ENCODE measurements at places on chromosomes 5 and 9. TPM values are rescaled to one million over a fixed set of nuclear protein-coding genes. Genes with fewer than 3 reads are reported as not detected.
A peak's percentile ranks its signal among the peaks of the same experiment; 100 is the strongest.

Gene SLC46A2
- 0.23 TPM for total RNA-seq

Gene CDC25C
- not detected for total RNA-seq

Gene DENND4C
- 82.6 TPM for total RNA-seq

Gene PRR7
- 23.3 TPM for total RNA-seq

Gene PKD2L2
- not detected for total RNA-seq

Gene TMEM252
- not detected for total RNA-seq

Gene GFI1B
- total RNA-seq, result 0.41 TPM

Gene GMCL2
- not detected for total RNA-seq

Gene LCN12
- 11.3 TPM for total RNA-seq

Gene GPR150
- 0.89 TPM for total RNA-seq

Gene IFNB1
- not detected for total RNA-seq

DNA sequence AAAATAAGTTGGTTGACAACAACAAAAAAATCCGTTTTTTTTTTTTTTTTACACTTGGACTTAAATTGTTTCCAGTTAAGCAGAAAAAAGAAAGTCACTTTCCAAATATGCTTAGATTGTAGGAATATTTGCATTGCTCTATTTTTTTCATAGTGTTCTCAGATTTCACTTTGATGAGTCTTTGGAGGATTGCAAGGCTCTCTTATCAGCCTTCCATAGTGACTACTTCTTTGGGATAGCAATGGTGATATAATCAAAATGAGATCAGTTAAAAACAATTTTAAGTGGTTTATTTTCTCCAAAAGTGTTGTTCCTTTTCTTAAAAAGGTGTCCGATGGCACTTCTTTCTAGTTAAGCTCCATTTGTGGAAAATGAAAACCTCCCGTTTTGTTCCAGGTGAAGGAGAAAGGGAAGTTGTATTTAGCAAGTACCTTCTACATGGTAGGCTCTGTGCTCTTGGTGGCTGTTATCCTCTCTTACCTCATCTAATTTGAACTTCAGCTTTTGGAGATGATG, 3.9 kb downstream of the RASGRF2 start:
- peaks cover 14% of the 10 kb centered on the region for H3K4me1 ChIP-seq
- H3K4me3 ChIP-seq, result no peak overlapping the region
- no peaks in the 10 kb centered on the region for H3K36me3 ChIP-seq
- DNase-seq, result no peak

- DNase-seq, result no peak
- H3K4me3 ChIP-seq, result no peak overlapping the region
- H3K27ac ChIP-seq, result no peak overlapping the region
- H3K36me3 ChIP-seq, result no peaks in the 10 kb centered on the region
Observed at GRCh38 chr5:160555971-160556631, 134.4 kb downstream of the PTTG1 start.

- H3K36me3 ChIP-seq, result no peaks in the 10 kb centered on the region
- no peaks in the 10 kb centered on the region for H3K27me3 ChIP-seq
- H3K27ac ChIP-seq, result no peak overlapping the region
Observed at GRCh38 chr9:126932871-126933321, 18.3 kb downstream of the RALGPS1 start.

DNA sequence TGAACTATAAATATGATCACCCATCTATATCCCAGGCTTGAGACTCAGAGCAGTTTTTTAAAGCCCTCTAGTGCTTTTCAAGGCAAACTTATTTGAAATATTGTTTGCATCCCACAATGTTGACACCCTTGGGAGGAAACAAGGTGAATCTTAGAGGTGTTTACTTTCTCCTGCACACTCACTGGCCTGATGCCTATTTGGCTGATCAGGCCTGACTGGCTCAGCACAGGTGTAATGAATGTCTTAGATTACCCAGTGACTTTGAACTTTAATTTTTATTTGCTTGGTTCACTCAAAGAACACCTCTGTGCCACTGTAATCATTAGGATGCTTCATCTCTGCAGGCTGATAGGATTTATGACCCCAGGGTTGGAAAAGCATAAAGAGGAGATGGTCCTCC, 158.3 kb downstream of the KCTD16 start:
- DNase-seq, result no peak
- H3K27me3 ChIP-seq, result no peaks in the 10 kb centered on the region
- H3K27ac ChIP-seq, result no peak overlapping the region
- H3K4me1 ChIP-seq, result no peaks in the 10 kb centered on the region

DNA sequence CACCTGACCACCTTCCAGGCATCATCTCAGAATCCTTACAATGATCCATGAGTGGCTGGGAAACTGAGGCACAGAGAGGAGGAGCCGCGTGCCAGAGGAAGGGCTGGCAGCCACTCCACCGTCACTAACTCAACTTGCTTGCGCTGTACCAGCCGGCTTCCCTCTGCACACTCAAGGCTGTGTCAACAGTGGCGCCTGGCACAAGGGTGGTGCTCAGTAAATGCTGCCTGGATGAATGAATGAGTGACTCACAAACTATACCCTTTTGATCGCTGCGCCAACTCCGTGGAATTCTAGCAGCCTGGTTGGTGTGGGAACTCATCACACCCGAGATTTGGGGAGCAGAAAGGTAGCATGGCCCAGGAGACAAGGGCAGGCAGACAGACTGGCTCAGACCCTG, 21.9 kb downstream of the PRRX2 start:
- no peak overlapping the region for H3K27ac ChIP-seq
- no peaks in the 10 kb centered on the region for H3K36me3 ChIP-seq
- no peaks in the 10 kb centered on the region for H3K27me3 ChIP-seq
- no peak overlapping the region for H3K4me3 ChIP-seq
- no peaks in the 10 kb centered on the region for H3K4me1 ChIP-seq

GRCh38 chr9:34630402-34631154, 1.7 kb upstream of the ARID3C start:
- H3K27ac ChIP-seq, result no peak overlapping the region
- peaks cover 33% of the 10 kb centered on the region for H3K27me3 ChIP-seq
- no peak for DNase-seq
- H3K4me3 ChIP-seq, result no peak overlapping the region

DNA sequence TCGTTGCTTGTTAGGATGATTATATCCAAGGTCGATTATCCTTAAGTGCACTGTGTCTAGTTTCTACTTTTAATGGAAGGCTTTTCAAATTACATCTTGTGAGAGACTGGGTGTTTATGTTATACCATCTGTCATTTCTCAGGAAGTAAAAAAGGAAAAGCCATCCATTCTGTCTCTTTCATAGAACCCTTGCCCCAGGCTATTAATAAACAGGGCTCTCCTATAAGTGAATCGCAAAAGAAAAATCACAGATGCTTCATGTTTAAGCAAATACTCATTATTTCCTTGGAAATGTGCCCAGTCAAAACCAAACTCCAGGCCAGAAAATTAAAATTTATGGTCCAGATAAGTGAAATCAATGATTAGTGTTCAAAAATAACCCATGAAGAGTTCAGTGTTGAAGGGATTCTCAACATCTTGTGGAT, 58.1 kb downstream of the STARD4 start:
- H3K4me3 ChIP-seq, result no peak overlapping the region
- no peaks in the 10 kb centered on the region for H3K36me3 ChIP-seq
- no peaks in the 10 kb centered on the region for H3K4me1 ChIP-seq
- DNase-seq, result no peak

- H3K4me1 ChIP-seq, result peaks cover 42% of the 10 kb centered on the region
- H3K27me3 ChIP-seq, result peaks cover 53% of the 10 kb centered on the region
- no peak overlapping the region for H3K27ac ChIP-seq
- H3K36me3 ChIP-seq, result no peaks in the 10 kb centered on the region
- DNase-seq, result no peak
Observed at GRCh38 chr9:93958819-93959682, 3.9 kb upstream of the BARX1 start.

GRCh38 chr5:129652349-129653056, 95.4 kb upstream of the MINAR2 start:
- no peak for DNase-seq
- no peaks in the 10 kb centered on the region for H3K4me1 ChIP-seq
- H3K36me3 ChIP-seq, result no peaks in the 10 kb centered on the region
- no peaks in the 10 kb centered on the region for H3K27me3 ChIP-seq

- H3K27me3 ChIP-seq, result no peaks in the 10 kb centered on the region
- H3K4me1 ChIP-seq, result no peaks in the 10 kb centered on the region
- no peaks in the 10 kb centered on the region for H3K36me3 ChIP-seq
- DNase-seq, result no peak
Observed at GRCh38 chr9:76137931-76138330, 247.5 kb downstream of the PCSK5 start.

DNA sequence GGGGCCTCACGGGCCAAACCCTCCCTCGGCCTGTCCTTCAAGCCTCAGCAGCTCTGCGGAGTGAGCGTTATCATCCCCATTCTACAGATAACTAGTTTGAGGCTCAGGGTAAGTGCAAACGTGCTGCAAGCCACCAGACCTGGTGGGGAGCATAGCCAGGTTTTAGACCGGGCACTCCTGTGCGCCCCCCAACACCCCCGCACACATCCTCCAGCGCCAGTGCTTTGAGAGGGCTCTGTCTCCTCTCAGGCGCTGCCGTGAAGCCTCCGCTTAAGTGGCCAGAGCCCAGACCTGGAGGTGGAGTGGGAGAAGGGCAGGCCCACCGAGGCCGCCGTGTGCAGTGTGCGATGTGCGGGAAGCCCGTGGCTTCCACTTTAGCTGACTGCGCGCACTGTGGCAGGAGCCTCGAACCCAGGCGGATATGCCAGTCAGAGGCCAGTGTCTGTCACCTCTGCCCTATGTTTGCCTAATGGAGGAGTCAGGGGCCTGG, 1.6 kb upstream of the MGAT1 start:
- peak overlapping the region; percentile 88 for H3K4me3 ChIP-seq
- H3K36me3 ChIP-seq, result peaks cover 5% of the 10 kb centered on the region
- DNase-seq, result peak; percentile 55
- H3K4me1 ChIP-seq, result peaks cover 81% of the 10 kb centered on the region
- peak overlapping the region; percentile 78 for H3K27ac ChIP-seq
- H3K27me3 ChIP-seq, result no peaks in the 10 kb centered on the region

DNA sequence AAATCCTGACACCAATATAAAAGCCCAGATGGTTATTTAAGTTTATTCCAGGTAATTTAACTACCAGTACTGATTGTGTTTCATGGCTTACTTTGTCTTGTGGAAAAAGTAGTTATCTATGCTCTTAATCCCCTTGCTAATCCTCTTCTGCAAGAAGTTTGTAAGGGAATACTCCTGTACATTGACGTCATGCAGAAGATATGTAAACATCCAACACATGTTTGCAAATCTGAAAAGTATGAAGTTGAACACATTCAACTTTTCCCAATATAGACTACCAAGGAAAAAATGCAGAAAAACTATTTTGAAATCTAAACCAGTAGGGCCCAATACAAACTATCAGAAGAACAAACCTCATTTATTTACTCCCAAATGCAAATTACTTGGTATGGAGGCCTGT, 56.3 kb upstream of the ELL2 start:
- no peak overlapping the region for H3K27ac ChIP-seq
- H3K4me3 ChIP-seq, result no peak overlapping the region
- H3K27me3 ChIP-seq, result no peaks in the 10 kb centered on the region
- DNase-seq, result no peak

GRCh38 chr5:59483971-59484472, 409.5 kb downstream of the PDE4D start:
- no peaks in the 10 kb centered on the region for H3K36me3 ChIP-seq
- no peaks in the 10 kb centered on the region for H3K4me1 ChIP-seq
- no peak for DNase-seq
- no peak overlapping the region for H3K4me3 ChIP-seq
- no peak overlapping the region for H3K27ac ChIP-seq

- no peak overlapping the region for H3K4me3 ChIP-seq
- H3K4me1 ChIP-seq, result no peaks in the 10 kb centered on the region
- no peaks in the 10 kb centered on the region for H3K27me3 ChIP-seq
- no peak for DNase-seq
- H3K36me3 ChIP-seq, result no peaks in the 10 kb centered on the region
- H3K27ac ChIP-seq, result no peak overlapping the region
Observed at GRCh38 chr5:149047462-149047861, 15.4 kb downstream of the SH3TC2 start.

DNA sequence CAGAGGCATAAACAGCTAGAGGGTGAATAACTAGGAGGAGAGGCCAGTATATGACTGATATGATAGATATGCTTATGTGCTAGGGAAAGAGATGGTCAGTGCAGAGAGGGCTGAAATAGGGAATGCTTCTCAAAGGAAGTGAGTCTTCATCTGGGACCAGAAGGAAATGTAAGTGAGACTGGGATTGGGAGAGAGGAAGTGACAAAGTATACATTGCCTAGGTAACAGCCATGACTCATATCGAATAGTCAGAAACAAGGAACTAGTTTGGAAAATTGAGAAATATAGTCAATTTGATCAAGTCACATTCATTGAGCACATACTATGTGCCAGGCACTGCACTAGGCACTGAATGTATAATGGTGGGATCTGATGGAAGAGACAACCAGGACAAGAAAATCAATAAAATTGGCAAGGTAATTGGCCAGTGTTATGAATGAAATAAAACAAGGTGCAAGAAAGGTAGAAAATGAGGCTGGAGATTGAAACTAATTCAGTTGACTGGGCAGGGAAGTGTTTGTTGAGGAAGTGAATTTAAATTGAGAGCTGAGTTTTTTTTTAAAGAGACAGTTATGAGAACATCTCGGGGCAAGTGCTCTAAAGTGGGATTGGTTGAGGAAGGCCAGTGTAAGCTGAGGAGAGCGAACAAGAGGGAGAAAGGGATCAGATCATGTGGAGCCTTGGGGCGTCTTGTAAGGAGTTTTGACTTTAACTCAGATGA, 4.3 kb downstream of the ERAP2 start:
- DNase-seq, result no peak
- H3K27me3 ChIP-seq, result no peaks in the 10 kb centered on the region
- peak overlapping the region; percentile 34 for H3K27ac ChIP-seq

- H3K27ac ChIP-seq, result no peak overlapping the region
- no peak overlapping the region for H3K4me3 ChIP-seq
- no peak for DNase-seq
- no peaks in the 10 kb centered on the region for H3K36me3 ChIP-seq
Observed at GRCh38 chr5:16577677-16578076, 39.1 kb downstream of the RETREG1 start.

- DNase-seq, result no peak
- H3K4me3 ChIP-seq, result no peak overlapping the region
- no peaks in the 10 kb centered on the region for H3K27me3 ChIP-seq
- no peaks in the 10 kb centered on the region for H3K36me3 ChIP-seq
- H3K27ac ChIP-seq, result no peak overlapping the region
- no peaks in the 10 kb centered on the region for H3K4me1 ChIP-seq
Observed at GRCh38 chr9:16625161-16625631, 245.3 kb downstream of the BNC2 start.

DNA sequence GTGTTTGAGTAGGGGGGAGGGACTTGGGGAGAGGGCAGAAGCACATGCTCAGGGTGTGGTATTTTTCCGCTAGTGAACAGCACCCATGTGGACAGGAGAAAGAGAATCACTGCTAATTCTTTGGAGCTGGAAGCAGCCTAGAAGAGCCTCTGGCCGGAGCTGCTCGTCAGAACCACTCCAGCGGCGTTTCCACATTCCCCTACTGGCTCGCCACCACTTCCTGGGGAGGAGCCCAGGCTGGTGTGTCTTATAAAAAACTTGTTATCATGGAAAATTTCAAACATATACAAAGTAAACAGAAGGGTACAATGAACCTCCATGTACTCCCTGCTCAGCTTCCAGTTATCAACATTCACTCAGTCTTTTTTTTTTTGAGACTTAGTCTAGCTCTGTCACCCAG, 26.7 kb downstream of the LHX2 start:
- H3K4me3 ChIP-seq, result no peak overlapping the region
- no peak for DNase-seq
- peaks cover 9% of the 10 kb centered on the region for H3K4me1 ChIP-seq
- H3K27me3 ChIP-seq, result peaks cover 16% of the 10 kb centered on the region
- H3K27ac ChIP-seq, result no peak overlapping the region
